Stromal cell of bone marrow (primary cell): ENCODE measurements at places on chromosomes 12 and 14.

DNA sequence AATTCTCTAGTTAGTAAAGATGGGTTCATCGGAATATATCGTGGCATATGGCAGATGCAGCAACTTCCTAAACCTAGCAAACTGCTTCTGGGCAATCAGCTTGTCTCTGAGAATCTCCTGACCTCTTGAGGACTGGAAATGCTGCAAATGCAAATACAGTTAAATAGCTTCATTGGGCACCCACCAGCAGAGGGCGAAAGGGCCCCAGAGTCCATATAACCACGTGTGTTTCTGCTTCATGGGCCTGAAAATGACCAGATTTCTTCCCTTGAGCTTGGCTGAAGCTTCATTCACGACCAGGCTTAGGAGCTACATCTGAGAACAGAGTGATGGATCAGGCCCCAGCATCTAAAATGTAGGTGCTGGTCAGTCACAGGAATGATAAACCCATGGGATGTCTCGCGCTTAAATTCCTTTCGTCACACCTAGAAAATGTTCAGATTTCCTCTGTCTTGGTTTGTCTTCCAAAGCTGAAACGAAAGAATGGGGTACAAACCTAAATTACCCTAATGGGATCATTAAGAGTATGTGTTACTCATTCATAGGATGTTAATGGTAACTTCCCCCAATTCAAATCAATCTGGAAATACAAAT is 1482.5 kb upstream of the TMEM132C start:
- DNase-seq, result peak; percentile 45

- DNase-seq, result no peak
These were observed 379.3 kb upstream of the DCN start for GRCh38 chr12:91561958-91562325.

DNA sequence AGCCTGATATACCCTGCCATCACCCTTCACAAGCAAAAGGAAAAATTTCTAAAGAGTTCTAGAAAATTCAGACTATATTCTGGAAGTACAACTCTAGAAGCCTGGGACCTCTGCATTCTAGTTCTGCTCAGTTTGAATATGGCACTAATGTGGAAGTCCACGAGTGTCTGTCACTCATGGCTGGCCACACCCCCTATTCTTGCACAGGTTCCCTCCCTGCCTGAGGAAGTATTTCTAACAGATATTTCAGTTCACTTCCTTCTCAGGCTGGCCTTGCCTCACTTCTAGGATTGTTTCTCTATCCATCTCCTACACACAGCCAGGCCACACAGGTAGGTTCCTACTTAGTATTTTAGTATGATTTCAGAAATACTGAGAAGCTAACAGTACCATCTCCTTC is 67.4 kb downstream of the PHLDA1 start:
- DNase-seq, result no peak

GRCh38 chr14:63432228-63432627 is 110.9 kb downstream of the PPP2R5E start:
- no peak for DNase-seq

DNA sequence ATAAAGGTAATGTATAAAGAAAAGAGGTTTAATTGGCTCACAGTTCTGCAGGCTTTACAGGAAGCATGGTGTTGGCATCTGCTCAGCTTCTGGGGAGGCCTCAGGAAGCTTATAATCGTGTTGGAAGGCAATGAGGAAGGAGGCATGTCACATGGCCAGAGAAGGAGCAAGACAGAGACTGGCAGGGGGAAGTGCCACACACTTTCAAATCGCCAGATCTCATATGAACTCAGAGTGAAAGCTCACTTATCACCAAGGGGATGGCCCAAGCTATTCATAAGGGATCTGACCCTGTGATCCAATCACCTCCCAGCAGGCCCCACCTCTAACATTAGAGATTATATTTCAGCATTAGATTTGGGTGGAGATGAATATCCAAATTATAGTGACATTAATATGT is 26.3 kb downstream of the LDHB start:
- no peak for DNase-seq
